ENCODE measurements at places on chromosomes 4 and X.

DNA sequence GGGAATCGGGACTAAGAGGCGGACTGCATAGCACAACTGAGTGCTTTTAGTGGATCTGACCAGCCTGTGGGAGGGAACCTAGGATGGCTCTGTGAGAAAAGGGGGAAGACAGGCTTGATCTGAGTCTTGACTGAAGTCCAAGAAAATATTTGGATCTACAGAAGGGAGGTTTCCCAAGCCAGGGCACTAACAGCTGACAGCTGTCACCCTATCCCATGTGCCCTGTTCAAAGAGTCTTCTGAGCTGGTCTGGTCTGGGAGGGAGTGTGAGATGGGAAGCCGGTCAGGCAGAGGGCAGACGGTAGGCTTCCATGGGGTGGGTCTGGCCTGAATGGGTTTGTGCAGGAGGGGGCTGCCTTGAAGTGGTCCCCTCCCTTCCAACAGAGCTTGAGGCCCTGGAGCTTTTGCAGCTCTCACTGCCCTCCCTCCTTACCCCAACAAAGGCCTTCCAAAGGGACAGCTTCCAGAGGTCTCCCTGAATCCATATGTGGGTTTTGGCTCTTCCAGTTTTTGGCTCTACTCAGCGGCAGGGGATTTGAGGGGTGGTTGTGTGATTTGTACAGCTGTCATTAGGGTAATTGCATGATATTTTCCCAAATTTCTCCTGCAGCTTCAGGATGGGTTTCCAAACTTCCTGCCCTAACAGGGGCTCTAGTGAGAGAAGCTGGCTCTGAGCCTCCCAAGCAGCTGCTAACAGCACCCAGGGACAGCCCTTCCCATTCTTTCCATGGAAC, 643.7 kb downstream of the BCOR start:
- DNase-seq = no peak

GRCh38 chrX:107713203-107713542, 62.4 kb downstream of the TSC22D3 start:
- DNase-seq = no peak

DNA sequence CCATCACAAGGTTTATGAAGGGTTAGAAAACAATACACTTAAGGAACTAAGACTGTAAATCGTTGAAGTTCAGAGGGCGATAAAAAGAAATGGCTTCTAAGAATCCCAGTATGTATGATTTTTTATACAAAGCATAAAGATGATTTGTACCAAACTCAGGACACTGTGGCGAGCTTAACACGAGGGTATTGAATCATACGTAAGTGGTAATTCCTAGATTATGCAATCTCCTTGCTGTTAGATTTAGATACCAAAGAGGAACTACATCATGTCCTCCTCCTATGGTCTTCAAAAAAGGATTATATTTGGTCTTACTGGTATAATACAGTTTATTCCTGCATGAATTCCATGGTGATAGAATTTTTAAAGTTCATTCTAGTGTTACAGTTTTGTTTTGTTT, 23.9 kb downstream of the NFKB1 start:
- DNase-seq = no peak

- no peak for DNase-seq
Observed at GRCh38 chr4:120085705-120086104, 19.1 kb upstream of the MAD2L1 start.

DNA sequence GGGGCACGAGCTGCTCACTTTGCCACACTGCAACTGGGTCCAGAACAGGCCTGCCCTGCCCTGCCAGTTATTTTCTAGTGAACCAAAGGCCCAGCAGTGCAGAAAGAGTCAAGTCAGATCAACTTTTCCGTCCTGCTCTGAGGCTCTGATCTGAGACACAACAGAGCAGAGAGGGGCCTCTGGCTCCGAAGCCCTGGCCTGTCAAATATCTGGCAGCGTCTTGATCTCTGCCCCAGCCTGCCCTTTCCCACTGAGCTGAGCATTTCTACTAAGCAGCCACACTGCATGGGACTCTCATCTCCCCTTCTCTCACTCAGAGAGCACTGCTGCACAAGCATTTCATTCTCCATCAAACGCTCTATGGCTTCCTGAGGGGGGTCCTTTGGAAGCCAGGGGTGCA, 11.8 kb downstream of the IGFBP7 start:
- DNase-seq = no peak

DNA sequence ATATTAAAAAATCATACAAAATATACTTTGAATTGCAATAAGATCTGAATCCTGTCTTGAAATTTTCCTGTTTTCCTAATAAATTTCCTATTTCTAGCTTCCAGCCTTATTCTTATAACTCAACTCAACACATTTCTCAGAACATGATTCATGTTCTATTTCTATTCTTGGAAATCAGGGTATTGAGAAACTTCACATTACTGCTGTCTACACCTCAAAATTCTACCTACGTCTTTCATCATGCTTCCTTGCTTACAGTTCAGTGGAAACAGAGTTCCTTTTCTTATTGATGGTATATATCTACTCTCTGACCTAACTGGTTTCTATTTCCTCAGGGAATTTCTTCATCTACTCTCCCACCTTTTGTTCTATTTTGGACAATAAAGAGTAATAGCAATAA, 2139.0 kb downstream of the ARAP2 start:
- no peak for DNase-seq

DNA sequence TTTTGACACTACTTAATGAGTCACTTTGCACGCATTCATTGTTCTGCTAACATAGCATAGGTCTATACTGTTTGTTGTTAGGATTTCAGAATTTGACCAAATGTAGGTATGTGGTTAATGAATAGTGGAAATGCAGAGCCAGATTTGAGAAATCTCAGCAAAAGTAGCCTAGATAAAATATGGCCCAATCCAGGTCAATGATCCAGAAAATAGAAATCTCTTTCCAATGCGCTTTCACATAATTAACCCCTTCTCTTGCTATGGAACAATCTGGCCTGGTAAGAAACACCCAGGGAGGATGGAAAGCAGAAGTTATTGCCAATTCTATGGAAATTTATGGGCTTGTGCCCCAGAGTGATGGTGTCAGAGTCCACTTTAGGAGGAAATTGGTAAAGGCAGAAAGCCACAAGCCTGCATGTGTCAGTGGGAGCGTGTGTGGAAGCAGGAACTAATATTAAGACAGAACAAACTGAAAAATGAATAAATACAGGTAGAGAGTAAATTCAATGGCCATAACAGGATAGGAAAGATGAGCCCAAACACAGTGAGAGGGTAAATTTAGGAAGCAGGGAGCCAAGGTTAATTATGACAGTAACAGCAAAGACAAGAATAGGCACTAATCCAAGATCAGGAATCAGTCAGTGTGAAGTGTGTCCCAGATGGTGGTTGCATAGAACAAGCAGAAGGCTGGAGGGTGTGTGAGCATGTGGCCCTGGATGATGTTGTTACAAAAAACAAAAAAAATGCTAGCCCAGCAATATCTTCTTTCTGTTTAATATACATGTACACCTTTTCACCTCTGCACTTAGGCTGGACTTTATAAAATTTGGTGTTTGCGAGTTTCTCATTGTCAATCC, 102.9 kb downstream of the SYTL5 start:
- no peak for DNase-seq

- no peak for DNase-seq
Observed at GRCh38 chrX:16665089-16665488, 15.1 kb downstream of the S100G start.

DNA sequence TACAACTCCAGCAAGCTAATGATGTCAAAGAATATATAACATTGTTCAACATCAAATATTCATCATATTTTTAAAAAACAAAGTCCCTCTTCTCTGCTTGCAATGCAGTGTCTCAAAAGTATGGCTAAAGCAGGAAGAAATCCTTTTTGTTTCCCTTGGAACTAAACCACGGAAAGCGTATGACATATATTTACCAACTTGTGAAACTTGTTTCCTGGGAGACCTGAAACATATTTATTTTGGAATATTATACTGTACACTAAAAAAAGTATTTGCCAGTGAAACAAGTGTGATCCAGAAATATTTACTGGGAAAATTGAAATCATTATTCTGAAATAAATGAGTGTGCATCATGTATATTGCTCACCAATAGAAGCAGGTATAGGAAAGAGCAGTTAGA, 156.0 kb upstream of the ANKRD50 start:
- no peak for DNase-seq

DNA sequence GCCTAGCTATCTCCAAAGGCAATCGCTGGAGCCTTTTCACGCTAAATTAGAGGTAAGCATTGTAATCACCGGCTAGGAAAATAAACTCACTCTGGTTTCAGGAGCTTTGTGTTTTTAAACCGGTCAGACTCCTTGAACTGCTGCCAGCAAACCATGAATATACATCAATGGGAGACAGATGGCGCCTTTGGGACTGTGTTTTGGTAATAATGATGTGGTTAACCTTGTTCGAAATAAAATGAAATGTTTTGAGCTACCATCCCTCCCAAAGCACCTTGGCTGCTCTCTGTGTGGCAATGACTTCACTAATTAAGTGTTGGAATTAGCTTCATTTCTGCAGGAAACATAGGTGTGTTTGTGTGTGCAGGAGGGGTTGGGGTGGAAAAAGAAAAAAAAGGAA, 65.3 kb downstream of the CLNK start:
- DNase-seq = no peak
